Amygdala (tissue), 56 donors: ENCODE measurements at places on chromosomes 6 and 20.

GRCh38 chr6:80674669-80675068 is 568.2 kb downstream of the BCKDHB start:
- no peak for DNase-seq

DNA sequence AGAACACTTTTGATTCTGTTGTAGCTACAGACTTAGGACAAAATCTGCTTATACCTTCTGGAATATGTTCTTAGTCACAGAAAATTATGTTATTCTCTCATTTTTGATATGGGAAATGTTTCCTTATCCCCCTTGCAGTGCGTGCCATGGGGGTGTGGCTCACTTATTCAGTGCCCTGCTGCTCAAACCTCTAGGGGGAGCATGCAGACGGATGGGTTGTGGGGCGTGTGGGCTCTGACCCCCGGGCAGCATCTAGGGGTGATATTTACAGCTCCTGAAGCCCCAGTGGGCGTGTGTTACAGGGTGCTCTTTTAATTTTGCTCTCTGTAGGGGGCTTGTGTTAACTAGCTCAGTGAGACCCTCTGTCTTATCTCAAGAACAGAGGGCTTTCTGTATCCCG is 61.3 kb upstream of the FERMT1 start:
- DNase-seq, result no peak

GRCh38 chr6:35330541-35331119 is 11.7 kb upstream of the PPARD start:
- no peak for DNase-seq

GRCh38 chr6:69894578-69895347 is 28.4 kb downstream of the COL19A1 start:
- no peak for DNase-seq

DNA sequence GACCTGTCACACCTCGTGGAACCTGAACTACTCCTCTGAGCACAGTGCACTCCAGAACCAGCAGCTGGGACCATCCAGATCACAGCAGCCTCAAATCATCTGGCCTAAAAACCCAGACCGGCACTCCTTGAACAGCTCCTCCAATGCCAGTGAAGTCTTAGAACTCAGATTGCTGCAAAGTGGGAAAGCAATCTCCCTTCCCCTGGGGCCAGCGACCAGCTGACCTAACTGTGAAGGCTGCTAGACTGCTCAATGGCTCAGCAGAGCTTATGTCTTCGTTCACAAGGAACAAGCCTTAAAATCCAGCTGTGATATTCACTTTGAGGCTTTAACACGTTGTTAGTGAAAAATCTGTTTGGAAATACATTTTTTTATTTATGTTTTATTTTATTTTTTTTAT is 243.2 kb downstream of the ANKRD60 start:
- DNase-seq, result no peak

GRCh38 chr20:2314759-2315439 is 19.1 kb downstream of the TGM3 start:
- no peak for DNase-seq

DNA sequence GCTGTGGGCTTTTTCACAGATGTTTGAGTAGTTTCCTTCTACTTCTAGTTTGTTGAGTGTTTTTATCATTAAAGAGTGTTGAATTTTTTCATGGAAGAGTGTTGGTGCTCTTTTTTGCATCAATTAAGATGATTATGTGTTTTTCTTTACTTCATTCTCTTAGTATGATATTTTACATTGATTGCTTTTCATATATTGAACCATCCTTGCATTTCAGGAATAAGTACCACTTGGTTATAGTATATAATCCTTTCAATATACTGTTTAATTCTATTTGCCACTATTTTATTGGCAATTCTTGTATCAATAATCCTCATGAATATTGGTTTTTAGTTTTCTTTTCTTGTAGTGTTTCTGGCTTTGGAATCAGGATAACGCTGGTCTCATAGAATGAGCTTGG is 113.7 kb upstream of the PRDM1 start:
- DNase-seq, result no peak

GRCh38 chr20:14310977-14311627 is 26.3 kb downstream of the FLRT3 start:
- no peak for DNase-seq

- no peak for DNase-seq
Observed at GRCh38 chr20:576156-576555, 32.6 kb upstream of the CSNK2A1 start.

DNA sequence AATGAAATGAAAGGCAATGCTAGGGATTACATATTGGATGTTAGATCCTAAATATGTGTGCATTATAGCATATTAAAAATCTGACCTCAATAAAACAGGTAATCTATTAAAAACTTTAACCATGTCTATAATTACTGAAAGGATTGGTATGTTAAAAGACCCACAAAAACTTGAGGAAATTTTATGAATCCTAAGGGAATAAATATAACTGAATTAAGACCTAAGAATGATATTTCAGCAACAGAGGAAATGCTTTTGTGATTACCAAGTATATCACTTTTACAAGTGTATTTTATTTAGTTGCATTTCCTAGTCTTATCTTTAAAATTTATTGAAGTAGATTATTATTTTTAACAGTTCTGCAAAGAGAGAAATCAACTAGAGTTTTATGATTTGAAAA is 571.5 kb downstream of the HDGFL1 start:
- no peak for DNase-seq

- DNase-seq, result no peak
Observed at GRCh38 chr6:111842891-111843290, 30.4 kb downstream of the FYN start.

DNA sequence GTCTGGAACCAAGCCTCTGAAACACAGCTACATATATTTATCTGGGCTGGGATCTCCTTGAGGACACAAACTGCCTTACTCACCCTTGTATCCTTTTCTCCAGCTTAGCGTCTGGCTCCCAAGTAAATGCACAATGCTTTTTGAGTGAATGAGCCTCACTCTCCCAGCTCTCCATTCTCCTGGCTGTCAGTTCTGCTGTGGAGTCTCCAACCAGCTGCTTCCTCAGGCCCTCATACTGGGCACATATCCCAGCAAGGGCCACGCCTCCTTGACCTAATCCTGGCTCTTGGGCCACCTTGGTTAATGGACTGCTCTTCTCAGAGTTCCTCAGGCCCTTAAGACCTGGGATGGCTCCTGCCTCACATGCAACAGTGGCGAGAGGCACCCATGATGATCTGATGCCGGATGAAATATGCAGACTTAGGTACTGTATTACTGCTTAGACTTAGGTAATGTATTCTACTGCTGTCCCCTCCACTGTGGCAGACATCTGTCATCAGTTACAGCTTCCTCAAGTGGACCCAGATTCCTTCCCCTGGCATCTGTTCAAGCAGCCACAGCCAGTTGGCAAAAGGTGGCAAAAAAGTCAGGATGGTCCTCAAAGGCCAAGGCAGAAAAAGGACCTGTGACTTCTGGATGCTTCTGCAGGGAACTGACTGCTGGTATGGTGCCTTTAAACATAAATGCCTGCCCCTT is 16.5 kb downstream of the SNHG17 start:
- peak; percentile 36 for DNase-seq

DNA sequence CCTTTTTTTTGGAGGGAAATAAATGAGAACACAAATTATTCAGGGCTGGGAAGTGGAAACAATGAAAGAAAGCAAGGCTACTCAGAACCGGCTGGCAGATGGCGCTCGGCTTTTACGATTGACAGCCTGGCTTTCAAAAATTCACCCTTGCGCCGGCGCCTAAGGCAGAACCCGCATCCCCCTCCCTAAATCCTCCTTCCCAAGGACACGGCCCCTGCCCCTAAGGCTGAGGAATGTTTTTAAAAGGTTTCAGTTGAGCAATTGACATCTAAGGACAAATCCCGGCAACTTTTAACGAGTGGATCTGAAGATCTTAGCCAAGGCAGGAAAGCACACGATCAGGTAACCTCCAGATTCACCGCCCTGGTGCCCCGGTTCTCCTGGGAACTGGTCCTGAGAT is 16.3 kb downstream of the GNAS start:
- peak; percentile 7 for DNase-seq

GRCh38 chr6:167152862-167153261 is 4.9 kb downstream of the GPR31 start:
- DNase-seq, result no peak

DNA sequence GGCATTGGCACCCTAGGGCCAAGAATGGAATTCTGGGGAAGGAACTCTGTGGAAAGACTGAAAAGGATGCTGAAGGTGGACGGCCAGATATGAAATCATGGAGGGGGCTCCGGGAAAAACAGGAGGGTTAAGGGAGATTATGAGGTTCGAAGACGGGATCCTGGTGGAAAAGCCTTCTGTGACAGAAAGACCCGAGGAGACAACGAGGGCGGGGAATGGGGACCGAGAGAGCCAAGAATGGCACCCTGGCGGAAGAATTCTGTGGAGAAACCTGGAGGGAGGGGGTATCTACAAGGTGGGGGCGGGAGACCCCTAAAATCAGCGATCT is 426 bp downstream of the TRMT6 start:
- no peak for DNase-seq

DNA sequence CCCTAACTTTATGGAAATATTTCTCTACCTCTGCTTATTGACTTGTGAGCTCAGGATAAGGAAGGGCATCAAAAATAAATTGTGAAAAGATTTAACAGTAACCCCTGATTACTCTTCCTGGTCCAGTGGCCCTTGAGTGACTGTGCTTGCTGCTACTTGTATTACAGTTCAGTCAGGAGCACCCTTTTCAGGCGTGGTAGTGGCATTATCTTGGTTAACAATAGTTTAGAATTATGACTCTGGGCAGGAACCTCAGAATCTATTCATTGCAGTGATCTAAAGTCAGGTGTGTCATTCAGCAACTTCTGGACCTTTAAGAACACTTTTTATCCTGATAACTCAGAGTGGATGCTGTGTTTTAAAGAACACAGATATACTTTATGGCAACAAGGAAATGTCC is 43.4 kb downstream of the FAM135A start:
- no peak for DNase-seq

DNA sequence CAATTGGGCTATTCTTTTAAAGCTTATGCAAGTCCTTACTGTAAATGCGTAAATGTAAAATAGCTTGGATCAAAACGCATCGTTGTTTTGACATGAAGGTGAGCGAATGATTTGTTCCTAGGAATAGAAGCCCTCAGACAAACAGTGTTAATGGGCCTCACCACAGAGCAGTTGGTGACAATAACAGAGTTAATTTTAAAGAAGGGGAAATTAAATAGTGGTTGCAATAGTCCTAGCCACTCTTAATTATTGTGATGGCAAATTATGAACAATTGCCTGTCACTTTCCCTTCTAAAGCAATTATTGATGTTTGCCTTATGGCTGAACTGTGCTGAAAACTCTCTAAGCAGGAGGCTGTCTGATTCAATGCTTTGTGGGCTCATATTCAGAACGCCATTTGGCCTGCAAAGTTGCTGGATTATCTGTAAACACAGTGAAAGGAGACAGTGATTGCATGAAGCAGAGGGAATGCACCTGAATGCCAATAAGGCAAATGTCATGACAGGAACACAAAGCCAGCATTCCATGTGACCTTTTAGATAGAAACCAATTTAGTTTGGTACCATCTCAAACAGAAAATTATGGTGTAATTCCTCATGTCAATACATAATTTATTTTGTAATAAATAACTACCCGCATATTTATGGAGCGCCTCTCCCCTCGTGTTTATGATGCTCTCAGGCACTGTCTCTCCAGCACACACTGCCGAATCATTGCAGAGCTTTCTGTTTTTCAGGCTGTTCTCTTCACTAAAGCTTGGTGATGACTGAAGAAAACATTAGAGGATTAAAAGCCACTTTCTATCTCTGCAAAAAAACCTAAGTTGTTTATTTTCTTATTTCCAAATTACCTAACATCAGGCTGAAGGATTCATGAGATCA is 387.5 kb downstream of the HACE1 start:
- DNase-seq, result no peak

- no peak for DNase-seq
Observed at GRCh38 chr6:5213836-5214235, 46.9 kb downstream of the LYRM4 start.

DNA sequence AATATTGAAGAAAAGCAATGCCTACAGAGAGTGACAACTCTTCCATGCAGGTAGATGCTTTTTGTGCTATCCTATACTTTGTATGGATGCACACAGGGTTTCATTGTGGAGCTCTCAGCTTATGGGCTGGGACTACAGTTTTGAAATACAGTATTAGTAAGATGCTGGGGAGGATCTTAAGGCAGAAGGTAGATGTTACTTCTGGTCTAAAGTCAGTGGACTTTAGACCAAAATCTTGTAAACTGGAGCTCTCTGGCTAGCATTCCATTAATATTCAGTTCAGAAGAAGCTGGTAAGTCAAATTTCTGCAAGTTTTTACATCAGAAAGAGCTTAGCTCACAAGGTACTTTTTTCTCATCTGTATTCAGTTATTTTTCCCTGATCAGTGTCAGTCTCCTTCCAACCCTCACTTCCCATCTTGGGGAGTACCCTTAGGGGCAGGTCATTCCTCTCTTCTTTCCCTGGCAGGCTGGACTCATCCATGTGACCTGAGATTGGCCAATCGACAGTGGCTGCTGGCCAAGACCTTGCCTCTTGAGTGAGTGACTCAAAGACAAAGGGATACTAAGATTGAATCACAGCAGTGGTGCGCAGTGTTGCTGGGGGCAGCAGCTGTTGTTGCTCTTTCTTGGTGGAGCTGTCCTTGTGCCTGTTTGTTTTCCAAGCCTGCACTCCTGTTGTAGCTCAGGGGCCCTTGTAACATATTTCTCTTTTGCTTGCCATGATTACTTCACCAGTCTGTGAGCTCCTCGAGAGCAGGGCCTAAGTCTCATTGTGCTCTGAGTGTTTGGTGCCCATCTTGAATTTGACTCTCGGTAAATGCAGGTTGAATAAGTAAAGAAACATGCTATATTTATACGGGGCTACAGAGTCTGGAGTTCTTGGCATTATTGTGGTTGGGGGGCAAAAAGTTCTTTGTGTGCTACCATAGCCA is 2.8 kb upstream of the PHF20 start:
- DNase-seq, result peak; percentile 12

DNA sequence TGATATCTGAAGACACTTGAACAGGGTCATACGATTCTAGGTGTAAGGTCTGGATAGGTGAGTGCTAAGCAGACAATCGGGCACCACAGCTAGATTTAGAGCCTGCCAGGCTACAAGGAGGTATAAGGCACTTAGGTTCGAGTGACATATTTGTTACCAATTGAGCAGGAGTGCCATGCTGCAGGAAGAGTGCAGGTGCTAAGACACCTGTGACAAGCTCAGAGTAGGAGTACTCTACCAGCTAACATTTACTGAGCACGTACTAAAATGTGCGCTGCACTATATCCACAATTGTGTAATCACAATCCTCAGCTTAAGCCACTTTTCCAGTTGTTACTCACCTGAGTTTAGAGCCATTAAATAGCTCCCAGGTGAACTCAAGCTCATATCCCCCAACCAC is 227.8 kb upstream of the MOCS1 start:
- DNase-seq, result no peak

- DNase-seq, result no peak
Observed at GRCh38 chr20:23240519-23240918, 110.1 kb upstream of the NXT1 start.
